ENCODE measurements at places on chromosomes 13 and 19.
A peak's percentile ranks its signal among the peaks of the same experiment; 100 is the strongest.

DNA sequence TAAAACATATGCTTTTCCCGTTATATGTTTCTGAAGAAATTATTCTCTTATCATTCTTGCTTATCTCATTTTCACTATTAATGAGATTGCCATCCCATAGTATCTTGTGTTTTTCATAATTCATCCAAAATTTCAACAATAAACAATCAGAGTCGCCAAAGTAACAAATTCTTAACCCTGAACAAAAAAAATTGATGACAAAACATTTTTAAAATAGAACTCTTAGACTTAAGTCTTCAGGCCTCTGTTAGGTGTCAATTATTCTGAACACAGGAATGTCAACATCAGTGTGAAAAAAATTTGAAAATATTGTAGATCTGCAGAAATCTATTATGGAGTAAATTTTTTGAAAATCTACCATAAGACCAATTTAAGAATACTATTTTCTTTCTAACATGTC is 37.4 kb downstream of the NEK5 start:
- DNase-seq: no peak

DNA sequence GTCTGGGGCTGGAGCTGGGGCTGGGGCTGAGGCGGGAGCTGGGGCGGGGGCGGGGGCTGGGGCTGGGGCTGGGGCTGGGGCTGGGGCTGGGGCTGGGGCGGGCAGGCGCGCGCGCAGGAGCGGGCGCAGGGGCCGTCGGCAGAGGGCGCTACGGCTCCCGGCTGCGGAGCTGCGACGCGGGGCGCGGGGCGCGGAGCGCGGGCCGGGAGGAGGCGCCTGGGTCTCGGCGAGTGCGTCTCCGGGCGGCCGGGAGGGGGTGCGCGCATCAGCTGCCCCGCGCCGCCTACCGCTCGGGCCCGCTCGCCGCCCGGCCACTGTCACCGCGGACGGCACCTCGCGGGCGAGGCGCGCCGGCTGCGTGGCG is 422 bp upstream of the MTUS2 start:
- DNase-seq: peak; percentile 74

DNA sequence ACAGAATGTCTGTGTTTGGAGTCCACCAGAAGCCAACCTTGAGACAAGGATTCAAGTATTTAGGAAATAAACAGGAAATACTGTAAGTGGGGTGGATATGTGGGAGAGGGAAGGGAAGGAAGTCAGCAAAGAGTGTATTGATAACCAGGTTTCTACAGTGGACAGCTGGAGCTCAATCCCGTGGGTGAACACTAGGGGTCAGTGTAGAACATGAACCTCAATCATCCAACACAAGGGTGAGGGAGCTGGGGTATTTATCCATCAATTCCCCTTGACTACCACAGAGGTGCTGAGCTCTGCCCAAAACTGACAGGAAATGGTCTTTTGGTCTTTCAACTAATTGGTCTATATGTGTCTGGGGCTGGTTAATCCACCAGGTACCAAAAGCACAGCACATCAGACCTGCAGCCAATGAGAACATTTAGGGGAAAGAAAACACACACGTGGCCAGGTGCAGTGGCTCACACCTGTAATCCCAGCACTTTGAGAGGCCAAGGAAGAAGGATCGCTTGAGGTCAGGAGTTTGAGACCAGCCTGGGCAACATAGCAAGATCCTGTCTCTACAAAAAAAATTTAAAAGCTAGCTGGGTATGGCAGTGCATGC is 5.6 kb upstream of the SYDE1 start:
- DNase-seq: peak; percentile 62

GRCh38 chr13:108249150-108249549 is 20.4 kb upstream of the TNFSF13B start:
- DNase-seq: no peak

- DNase-seq: no peak
These were observed 52.2 kb upstream of the RANBP3 start for GRCh38 chr19:6030214-6030507.

GRCh38 chr19:4052114-4052992 is 14.3 kb downstream of the ZBTB7A start:
- DNase-seq: no peak

GRCh38 chr13:76732367-76732766 is 153.8 kb downstream of the KCTD12 start:
- DNase-seq: no peak

- no peak for DNase-seq
These were observed 788.0 kb upstream of the ATXN8OS start for GRCh38 chr13:69319656-69320055.

GRCh38 chr13:55341891-55342290 is 1798.8 kb upstream of the PRR20A start:
- no peak for DNase-seq

DNA sequence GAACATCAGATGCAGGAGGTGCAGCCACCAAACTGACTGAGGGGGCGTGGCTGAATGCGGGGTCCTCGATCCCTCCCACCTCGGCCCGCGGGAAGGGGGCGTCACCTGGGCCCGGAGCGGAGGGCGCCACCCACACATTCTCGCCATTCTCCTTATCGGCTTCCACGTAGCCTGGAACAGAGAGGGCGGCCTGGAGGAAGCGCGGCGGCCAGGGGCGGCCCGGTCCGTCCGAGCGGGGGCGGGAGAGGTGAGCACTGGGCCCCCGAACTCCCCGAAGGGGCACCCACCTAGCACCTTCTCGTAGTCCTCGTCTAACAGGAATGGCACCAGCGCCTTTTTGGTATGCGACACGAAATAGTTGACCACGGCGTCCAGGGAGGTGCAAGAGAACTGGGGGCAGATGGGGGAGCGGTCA is 11.8 kb downstream of the STAP2 start:
- DNase-seq: no peak

DNA sequence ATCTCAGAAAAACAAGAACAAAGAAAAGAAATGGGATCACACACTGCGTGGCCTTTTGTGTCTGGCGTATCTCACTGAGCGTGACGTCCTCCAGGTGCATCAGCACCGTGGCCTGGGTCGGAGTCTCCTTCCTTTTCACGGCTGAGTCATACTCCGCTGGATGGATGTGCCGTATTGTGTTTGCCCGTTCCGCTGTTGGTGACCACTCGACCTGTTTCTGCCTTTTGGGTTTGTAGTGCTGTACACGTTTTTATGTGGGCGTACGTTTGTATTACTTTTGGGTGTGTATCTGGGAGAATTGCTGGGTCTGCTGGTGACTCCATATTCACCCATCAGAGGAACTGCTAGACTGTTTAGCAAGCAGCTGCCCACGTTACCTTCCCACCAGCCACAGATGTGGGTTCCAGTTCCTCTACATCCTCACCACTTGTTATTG is 11.4 kb downstream of the ARID3A start:
- DNase-seq: no peak

DNA sequence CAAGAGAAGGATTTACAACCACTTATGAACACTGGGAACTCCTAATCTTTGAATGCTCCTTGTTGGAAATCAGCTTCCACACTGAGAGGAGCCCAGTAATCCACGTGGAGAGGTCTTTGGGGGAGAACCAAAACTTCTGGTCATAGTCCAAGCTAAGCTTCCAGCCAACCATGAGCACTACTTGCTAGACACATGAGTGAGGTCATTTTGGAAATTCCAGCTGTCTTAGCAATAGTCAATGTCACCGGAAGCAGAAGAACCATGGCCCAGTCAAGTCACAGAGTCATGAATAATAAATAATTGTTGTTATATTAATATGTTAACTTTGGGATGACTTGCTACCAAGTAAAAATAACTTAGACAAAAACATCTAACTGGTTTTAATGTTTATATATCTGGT is 324.9 kb upstream of the SGCG start:
- no peak for DNase-seq

GRCh38 chr19:53982001-53982451 is 9.4 kb upstream of the CACNG6 start:
- no peak for DNase-seq

DNA sequence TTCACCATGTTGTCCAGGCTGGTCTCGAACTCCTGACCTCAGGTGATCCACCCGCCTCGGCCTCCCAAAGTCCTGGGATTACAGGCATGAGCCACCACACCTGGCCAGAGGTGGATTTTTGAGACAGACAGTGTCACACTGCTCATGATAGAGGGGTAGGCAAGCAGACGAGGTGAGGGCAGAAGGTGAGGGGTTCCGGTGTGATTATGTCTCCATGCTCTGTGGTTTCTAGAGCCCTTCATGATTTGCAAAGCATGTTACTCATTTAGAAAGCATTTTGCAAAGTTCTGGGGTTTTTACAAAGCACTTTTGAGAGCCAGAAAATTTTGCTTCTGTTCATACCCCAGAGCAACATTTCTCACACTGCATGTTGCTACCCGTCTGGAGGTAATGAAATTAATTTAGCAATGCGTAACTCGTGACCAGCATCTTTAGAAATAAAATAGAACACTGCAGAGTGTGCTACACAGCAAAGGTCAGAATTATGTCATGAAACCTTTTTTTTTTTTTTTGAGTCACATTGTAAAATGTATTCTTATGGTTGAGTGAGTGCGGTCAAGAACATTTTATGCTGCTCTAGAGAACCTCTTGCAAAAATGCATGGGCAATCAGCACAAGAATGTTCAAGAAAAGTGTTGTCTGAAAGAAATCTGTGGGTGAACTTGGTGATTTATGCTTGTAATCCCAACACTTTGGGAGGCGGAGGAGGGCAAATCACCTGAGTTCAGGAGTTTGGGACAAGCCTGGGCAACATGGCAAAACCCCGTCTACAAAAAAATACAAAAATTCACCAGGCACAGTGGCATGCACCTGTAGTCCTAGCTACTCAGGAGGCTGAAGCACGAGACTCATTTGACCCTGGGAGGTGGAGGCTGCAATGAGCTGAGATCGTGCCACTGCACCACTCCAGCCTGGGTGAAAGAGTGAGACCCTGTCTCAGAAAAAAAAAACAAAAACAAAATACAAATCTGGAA is 58.0 kb downstream of the MAP4K1 start:
- no peak for DNase-seq

GRCh38 chr13:99371956-99372355 is 64.8 kb upstream of the GPR183 start:
- DNase-seq: no peak

GRCh38 chr19:52963247-52963618 is 552 bp upstream of the ZNF816 start:
- no peak for DNase-seq

DNA sequence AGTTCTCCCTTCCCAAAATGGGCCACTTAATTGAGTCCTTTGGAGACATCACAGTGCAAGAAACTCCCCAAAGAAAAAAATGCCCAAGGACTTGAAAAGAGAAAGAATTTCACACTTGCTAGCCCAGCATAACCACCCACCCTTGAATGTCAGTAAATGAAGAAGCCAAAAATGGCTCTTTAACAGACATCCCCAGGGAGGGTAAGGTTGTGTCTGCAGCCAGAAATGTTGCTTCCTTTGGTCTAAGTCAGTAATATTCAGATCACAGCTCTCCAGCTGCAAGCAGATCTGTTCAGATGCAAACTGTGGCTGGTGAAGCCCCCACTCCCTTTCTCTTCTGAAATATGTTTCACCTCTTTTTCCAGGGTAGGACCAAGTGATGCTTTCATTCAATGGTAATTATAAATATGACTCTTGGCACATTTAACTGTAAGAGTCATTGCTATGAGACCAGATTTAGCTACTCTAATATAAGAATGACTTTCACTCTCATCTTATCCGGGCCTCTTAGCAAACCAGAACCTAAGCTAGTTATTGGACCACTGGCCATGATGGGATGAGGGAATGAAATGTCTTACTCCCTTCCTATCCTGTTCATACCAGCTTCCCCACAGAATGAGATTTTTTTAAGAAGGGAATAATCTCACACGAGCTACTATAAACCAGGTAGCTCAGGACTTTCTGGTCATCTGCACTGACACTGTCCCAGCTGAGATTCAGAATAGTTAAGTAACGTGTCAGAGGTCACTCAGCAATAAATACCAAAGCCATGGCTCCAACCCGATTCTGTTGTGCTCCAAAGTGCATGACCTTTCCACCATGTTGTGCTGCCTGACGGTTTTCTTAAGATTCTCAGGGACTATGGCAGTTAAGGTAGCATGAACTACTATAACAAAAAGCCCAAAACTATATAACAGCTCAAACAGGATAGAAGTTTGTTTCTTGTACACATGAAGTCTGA is 234.1 kb downstream of the FOXO1 start:
- no peak for DNase-seq

GRCh38 chr19:4338441-4339355 is at the start of gene STAP2:
STAP2 (minus strand) TSS chr19:4338827; CDS start chr19:4338753, 74 bp downstream.
- peak; percentile 36 for DNase-seq

GRCh38 chr13:106568299-106569003 is 514 bp upstream of the ARGLU1 start:
- DNase-seq: no peak

DNA sequence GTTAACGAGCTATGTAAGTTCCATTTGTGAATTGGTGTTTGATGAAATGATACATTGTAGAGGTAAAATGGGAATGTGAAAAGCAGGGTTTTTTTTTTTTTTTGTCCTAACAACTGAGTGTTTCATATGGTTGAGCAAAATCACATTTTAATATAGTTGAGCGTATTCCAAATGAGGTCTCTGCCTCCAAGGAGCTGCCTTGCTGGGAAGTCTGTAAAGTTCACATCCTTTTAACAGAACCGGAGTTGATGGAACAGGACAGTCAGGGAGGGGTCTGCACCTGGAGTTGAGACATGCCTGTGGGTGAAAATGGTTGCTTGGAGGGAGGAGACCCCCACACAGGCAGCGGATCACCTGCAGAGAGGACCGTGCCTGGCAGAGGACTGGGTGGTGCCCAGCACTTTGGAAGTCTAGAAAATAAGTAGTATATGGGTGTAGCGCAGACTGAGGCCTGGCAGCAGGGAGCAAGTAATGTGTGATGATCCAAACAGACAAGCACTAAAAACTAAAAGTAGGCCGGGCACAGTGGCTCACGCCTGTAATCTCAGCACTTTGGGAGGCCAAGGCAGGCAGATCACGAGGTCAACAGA is 75.2 kb upstream of the UBAC2 start:
- DNase-seq: no peak

DNA sequence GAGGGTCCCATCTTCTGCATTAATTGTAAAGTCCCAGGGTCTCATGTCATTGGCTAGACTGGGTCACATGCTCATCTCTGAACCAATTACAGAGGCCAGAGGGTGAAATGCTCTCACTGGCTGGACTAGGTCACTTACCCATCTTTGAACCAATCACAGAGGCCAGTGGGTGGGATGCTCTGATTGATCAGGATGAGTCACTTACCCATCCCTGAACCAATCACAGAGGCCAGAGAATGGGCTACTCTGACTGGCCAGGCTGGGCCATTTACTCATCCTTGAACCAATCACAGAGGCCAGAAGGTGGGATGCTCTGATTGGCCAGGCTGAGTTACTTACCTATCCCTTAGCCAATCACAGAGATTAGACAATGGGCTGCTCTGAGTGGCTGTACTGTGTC is 5.3 kb downstream of the MISP start:
- no peak for DNase-seq

- DNase-seq: no peak
These were observed 4.9 kb downstream of the KBTBD6 start for GRCh38 chr13:41127701-41128100.

DNA sequence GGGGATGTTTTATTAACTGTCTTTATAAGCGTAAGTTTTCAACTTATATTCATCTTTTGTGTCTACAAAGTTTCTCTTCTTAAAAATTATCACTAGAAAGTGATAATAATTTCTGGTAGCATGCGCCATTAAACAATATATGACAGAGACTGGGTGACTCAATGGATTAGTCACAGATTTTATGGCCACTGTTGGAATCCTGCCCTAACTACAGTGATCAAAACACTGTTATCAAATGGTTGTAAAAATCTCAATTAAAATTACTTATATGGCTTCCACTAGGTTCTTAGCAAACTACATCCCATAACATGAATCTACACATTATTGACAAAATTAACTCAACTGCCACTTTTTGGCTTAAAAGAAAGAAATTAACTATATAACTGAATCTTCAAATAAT is 350.0 kb downstream of the DACH1 start:
- DNase-seq: no peak

Data from RPMI8226 (cell line).